Hippocampal formation (tissue), 2 donors: ENCODE measurements at places on chromosomes 12 and 14.

GRCh38 chr14:54223831-54224402 is 172.9 kb upstream of the CDKN3 start:
- DNase-seq = no peak

DNA sequence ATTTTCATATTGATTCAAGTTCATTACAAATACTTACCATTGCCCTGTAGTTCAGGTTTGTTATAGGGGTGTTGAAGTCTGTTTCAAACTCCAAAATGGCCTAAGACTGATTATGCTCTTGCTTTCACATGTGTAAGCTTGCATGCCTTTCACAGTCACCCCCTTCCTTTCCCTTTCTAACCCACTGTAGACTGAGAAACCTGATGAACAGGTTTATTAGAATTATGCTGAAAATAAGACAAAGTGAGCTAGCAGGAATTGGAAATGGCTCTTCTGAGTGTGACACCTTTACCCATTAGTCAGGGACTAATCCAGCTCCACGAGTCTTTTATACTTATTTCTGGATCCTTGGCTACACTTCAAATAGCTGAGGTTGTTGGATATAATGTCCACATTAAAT is 38.9 kb downstream of the FBXO33 start:
- DNase-seq = no peak

DNA sequence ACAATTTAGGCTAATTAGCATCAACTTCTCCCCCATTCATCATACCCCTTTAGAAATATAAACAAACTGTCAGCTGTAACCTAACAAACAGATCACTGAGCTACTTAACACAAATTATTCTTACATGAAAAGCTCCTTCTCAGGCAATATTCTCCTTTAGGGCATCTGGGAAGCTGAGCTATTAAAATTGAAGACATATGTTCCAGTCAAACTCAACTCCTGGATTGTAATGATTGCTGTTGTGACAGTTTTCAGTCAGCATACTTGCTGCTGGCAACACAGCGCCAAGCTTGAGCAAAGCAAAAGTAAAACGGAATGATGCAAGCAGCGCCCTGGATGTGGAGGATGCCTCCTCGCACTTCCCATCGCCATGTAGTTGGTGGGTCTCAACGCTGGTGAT is 82.4 kb downstream of the SLC25A21 start:
- DNase-seq = no peak

- no peak for DNase-seq
These were observed 115.6 kb downstream of the BTG1 start for GRCh38 chr12:92029902-92030586.

- DNase-seq = no peak
These were observed 4.2 kb downstream of the TBK1 start for GRCh38 chr12:64456119-64456518.

GRCh38 chr14:56794088-56794556 is 16.2 kb downstream of the OTX2 start:
- no peak for DNase-seq

GRCh38 chr14:26081043-26081442 is 516.8 kb downstream of the NOVA1 start:
- DNase-seq = no peak

- no peak for DNase-seq
These were observed 41.4 kb upstream of the TUNAR start for GRCh38 chr14:95835121-95835730.

- DNase-seq = no peak
These were observed 165.0 kb upstream of the DCN start for GRCh38 chr12:91347481-91348214.

DNA sequence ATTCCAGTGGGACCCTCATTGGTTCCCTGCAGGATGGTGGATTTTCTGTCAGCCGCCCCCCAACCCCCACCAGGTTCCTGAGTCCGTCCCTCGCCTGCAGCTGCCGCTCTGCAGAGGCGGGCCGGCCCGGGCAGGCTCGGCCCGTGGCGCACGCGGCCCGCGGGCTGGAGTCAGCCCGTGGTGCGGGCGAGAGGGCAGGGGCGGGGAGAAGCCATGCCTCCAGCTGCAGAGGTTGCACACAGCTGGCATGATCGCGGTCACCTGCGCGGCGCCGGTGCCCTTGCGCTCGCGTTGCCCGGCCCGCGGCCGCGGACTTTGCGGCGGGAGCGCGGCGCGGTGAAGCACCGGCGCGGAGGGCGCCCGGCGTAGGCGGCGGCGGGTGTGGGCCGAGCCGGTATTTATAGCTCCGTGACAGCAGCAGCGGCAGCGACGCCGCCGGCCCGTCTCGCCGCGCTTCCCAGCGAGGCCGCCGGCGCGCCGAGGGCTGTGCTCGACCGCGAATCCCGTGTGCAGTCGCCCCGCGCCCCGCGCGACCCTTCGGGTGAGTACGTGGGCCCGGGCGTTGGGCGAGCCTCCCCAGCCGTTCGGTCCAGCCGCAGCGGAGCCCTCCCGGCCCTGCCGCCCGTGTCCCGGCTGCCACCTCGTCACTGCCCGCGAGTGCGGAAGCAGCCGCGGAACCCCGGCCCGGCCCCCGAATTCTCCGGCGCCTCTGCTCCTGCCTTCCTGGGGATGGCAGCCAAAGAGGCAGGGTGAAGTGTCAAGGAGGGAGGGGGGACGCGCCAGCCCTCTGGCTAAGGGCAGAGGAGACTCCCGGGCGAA is at the start of gene TMEM117:
Gene TMEM117 (plus strand): TSS at position 426 of the 819 bp plus-strand sequence.
- peak; percentile 69 for DNase-seq

GRCh38 chr14:79279645-79280597 is 931.4 kb downstream of the DIO2 start:
- DNase-seq = no peak

- DNase-seq = no peak
These were observed 40.0 kb upstream of the NAP1L1 start for GRCh38 chr12:76124456-76124855.

DNA sequence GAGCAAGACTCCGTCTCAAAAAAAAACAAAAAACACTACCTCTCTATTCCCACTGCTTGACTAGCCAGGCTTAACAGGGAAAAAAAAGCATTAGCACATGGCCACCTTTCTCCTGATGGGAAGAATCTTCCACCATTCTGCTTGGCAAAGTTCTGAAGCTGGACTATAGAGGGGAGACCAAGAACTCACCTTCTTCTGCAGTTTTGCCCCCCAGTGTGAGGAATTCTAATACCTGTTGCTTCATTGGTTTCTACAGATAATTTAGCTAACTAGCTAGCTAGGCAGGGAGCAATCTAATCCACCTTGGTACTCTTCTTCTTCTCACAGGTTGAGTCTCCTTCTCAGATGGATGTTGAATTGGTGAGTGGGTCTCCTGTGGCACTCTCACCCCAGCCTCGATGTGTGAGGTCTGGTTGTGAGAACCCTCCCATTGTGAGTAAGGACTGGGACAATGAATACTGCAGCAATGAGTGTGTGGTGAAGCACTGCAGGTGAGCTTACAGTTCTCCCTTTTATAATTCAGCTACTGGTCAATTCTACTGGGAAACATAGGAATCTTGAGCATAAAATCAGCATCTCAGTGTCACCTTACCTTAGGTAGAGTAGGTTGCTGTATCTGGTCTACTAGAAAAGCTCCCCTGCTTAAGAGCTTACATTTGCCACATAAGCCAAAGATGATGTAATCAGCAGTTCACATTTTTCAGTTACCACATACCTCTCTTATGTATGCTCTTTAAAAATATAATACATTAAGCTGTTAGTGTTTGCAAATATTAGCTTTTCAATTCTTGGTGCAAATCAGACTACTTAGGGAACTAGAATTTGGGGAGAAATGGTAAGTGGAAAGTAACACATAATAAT is 16.0 kb downstream of the METTL3 start:
- DNase-seq = no peak

- no peak for DNase-seq
These were observed 83.2 kb downstream of the DHRS2 start for GRCh38 chr14:23719225-23719985.

- no peak for DNase-seq
These were observed 5.9 kb upstream of the DEGS2 start for GRCh38 chr14:100165376-100165775.

DNA sequence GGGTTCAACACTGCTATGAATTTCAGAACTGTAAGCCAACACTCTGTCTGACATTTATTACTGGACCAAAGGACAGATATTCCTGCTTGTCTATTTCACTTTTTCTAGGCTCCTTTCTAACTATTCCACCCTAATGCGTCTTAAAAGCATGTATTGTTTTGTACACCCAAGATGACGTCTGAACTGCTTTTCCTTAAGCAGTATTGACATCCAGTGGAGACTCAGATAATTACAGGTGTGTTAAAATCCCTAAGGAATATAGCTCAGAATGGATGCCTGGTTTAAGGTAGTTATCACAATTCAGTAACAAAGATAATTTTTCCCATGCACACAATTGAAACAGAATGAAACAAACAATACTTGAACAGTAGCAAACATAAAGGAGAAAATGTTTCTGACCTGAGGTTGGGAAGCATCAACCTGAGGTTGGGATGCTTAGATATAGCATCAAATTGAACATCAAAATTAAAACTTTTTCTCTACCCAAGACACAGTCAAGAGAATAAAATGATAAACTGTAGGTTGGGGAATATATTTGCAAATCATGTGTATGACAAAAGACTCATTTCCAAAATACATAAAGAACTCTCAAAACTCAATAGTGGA is 93.7 kb upstream of the PTPRR start:
- no peak for DNase-seq

DNA sequence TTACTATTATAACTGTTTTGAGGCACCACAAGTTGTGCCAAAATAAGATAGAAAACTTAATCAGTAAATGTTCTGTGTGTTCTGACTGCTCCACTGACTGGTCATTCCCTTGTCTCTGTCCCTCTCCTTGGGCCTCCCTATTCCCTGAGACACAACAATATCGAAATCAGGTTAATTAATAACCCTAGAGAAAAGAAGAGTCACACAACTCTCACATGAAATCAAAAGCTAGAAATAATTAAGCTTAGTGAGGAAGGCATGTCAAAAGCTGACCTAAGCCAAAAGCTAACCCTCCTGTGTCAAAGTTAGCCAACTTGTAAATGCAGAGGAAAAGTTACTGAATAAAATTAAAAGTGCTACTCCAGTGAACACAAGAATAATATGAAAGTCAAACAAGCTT is 53.8 kb upstream of the CCDC196 start:
- DNase-seq = no peak

- DNase-seq = no peak
These were observed 44.4 kb downstream of the UBE3B start for GRCh38 chr12:109521831-109522230.

DNA sequence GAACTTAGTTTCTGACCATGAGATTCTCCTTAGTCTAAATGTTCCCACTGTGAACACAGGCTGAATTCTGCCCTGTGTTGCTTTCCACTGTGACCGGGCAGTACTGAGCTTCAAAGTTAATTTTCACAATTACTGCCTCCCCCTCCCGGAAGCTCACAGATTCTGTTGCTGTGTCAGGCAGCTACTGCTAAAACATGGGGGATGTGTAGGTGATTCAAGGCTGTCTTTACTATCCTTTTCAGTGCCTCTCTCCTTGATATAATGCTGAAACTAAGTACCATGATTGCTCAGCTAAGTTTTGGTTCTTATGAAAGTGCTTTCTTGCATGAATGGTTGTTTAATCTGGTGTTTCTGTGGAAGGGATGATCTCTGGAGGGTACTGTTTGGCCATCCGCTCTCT is 428.3 kb upstream of the NOVA1 start:
- no peak for DNase-seq

GRCh38 chr12:7966563-7966962 is 30.6 kb upstream of the SLC2A3 start:
- DNase-seq = no peak

- DNase-seq = peak; percentile 82
These were observed 902 bp downstream of the TMPO start for GRCh38 chr12:98516111-98516873.

DNA sequence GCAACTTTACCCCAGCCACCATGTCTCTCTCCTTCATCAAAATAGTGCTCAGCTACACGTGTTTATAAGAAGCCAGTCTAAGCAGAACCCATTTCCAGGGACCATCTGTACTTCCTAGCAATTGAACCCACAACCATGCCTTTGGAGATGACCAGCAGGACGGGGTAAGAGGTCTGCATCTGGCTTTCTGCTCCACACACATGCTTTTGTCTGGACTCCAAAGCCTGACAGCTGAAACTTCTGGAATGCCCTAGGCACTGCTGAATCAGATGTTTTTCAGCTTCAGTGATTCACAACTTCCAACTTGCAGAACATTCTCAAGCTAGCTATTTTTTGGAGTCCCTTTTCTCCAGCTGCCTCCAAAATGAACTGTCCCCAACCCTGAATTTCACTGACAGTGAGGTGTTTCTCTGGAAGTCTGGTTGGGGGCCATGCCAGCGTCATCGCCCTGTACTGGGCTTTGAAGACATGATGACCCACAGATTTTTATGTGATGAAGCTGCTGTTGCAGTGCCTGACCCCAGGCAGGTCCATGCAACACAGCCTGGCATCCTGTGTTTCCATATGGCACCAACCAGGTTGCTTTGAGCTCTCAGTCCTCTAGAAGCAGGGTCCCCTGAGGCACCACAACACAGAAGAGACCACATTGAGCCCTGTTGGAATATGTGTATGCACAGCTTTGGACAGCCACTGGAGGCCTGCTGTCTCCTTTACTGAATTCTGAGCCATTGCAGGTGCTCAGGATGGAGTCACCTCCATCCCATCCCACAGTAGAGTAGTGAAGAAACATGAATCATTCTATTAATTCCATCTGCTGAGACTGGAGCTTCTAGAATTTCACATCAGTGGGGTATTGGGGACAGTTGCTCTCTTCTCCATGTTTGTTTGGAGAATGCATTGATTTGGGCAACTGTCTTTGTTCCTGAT is 80.2 kb downstream of the NUAK1 start:
- DNase-seq = no peak

GRCh38 chr14:75081660-75082229 is 12.3 kb downstream of the ZC2HC1C start:
- no peak for DNase-seq

GRCh38 chr12:71071536-71072097 is 86.2 kb downstream of the TSPAN8 start:
- DNase-seq = no peak

DNA sequence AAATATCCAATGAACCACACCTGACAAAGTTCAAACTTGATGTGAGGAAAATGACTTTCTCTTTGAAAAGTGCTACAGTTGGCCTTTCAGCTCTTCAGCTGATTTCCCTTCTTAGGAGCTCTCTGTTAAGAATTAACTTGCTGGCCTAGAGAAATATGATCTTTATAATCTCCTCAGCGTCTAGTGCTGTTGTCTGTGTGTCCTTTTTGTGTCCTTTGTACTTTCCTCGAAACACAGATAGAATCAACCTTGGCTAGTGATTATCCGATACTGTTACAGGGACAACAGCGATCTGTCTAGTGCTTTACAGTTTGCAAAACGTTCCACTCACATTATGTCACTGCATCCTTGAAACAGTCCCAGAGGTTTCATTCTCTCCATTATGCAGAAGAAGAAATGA is 162.8 kb upstream of the RMST start:
- no peak for DNase-seq

GRCh38 chr14:90428676-90429075 is 31.8 kb downstream of the CALM1 start:
- no peak for DNase-seq

DNA sequence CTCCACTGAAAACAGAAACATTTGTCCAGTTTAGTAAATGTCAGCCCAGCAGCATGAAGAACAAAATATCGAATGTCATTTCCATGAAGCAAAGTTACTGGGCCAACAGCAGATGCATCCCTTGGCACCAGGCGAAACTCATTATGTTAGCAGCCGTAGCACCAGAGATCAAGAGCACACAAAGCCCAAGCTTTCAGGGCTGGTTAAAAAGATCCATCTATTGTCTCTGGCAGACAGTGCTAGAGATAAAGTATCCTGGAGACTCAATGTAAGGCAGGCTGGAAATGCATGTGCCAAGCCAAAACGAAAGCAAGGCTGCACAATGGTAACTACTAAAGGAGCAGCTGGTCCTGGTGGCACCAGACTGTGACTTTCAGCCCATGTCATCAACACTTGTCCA is 120.3 kb upstream of the PLEKHG7 start:
- no peak for DNase-seq
